CD4-positive, alpha-beta T cell treated with Interleukin-4 for 1 hour (primary cell): ENCODE measurements at places on chromosomes 7 and 10.
A peak's percentile ranks its signal among the peaks of the same experiment; 100 is the strongest.

DNA sequence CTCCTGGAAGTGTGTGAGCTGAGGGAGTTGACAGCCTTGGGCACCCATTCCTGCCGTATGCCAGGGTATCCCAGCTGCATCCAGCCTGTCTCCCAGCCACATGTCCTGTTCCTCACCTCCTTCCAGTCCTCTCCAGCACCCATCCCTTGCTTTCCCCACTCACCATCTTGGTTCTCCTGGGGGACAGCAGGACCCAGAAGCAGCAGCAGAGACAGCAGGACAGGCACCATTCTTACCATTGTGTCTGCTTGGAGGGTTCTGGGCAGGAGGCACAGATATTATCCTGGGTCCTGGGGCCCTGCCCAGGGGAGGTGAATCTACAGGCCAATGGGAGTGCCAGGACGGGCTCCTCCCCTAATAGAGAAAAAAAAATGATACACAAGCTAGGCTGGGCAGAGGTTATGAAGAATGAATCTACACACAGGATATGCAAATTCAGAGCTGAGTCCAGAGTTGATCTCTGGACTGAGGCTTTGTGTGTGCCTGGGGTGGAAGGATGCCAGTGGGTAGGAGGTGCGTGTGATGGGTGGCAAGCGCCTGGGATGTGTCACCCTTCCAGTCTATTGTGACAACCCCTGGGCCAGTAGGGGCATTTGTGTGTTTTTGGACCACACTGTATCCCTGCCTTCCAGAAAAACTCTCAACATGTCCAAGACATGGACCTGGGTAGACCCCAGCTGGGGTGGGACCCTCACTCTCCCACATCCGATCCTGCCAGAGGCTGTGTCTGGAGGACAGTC, at the start of gene AZGP1:
Gene AZGP1 (minus strand): TSS at position 250 of the 740 bp plus-strand sequence. CDS start 11 bp downstream, at position 239.
- DNase-seq: no peak

DNA sequence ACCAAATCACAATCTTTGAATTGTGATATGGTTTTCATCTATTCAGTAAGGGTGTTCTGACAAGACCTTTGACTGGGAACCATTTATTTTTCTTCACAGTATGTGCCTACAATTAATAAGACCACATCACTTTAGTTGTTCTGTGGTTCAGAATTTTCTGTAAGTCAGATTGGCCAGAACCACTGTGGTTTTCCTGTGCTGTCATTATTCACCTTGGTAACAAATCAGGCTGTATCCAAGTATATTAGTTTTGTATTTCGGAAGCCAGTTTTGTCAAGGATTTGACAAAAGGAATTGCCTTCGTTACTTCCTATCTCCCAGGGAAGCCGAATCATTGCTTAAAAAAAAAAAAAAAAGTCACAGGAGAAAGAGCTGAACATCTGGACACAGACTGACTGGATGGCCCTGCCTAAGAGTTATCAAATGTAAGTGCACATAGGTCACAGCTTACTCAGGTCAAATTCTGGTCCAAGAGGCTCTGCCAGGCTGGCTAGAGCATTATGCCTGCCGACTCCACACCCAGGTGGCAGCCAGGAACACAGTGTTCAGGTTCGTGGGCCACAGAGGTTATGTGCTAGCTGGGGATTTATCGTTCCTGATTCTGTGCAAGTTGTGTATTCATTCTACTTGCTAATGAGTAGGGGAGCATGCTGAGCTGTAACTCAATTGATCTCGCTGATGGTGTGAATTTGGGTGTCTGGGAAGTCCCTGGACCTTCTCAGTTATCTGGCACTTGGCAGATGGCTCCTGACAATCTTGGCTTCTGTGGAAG, 175.3 kb downstream of the JAZF1 start:
- no peak for DNase-seq

GRCh38 chr10:114900658-114901057, 37.3 kb upstream of the TRUB1 start:
- DNase-seq: no peak

GRCh38 chr7:101486433-101487104, 123.9 kb downstream of the COL26A1 start:
- no peak for DNase-seq

DNA sequence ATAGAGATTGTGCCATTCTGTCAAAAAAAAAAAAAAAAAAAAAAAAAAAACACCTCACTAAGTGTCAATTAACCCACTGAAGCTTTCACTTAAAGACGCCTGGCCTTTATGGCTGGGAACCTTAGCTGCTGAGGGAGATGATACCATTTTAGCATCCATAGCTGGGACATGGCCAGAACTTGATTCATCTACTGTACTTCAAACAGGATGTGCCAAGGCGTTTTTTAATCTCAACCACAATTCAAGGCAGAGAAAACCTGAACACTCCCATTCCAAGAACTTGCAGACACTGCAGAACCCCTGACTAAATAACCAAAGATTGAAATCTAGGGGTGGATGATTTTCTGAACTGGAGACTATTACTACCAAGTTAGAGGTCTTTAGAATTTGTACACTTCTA, 996.6 kb downstream of the SORCS1 start:
- no peak for DNase-seq

DNA sequence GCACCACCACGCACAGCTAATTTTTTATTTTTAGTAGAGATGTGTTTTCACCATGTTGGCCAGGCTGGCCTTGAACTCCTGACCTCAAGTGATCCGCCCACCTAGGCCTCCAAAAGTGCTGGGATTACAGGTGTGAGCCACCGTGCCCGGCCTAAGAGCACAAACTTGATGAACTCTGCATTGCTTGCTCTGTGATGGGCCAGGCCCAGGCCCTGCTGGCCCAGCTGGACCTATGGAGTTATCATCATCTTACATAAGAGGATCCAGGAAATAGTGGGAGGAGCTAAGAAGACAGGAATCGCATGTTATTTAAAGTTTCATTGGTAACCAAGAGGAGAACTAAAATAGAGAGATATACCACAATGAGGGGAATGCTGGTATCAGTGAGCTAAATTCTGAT, 86.9 kb downstream of the DAGLB start:
- DNase-seq: no peak

- no peak for DNase-seq
Observed at GRCh38 chr7:98681511-98681910, 64.4 kb downstream of the NPTX2 start.

GRCh38 chr7:85928500-85928899, 715.2 kb upstream of the GRM3 start:
- DNase-seq: no peak

DNA sequence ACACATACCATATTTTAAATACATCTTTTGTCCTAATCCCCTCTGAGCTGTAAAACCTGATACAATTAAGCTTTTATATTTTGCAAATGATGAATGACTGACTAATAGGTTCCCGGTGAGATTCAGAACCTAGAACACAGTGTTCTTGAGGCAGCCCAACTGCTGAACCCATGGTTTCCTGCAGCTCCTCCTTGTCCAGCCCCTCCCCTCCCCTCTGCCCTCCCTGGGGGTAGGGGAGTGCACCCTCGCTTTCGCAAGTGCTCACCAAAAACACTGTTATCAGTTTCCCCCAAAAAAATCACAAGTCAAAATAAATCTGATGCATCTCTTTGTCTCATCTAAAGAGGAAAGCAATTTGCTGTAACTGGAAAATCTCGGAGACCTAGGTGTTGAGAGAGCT, 602.8 kb downstream of the KCNMA1 start:
- no peak for DNase-seq

DNA sequence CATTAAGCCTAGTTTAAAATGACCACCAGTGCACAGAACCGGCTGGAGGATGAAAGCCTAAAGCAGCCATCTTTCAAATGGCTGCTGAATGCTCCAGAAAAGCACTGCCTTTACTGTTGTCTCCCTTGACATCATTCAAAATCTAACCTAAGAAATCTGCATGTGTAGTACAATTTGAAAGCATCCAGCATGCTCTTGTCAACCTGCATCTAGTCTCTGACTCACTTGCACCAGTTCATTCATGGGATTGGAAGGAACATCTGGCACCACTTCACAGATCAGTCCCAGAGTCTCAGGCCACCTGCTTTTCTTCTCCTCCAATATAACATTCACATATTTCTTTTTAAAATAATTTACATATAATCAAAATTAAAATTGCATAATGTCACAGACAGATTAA, 76.2 kb downstream of the RNF133 start:
- DNase-seq: no peak

- no peak for DNase-seq
Observed at GRCh38 chr7:123823898-123824753, 20.8 kb upstream of the HYAL4 start.

DNA sequence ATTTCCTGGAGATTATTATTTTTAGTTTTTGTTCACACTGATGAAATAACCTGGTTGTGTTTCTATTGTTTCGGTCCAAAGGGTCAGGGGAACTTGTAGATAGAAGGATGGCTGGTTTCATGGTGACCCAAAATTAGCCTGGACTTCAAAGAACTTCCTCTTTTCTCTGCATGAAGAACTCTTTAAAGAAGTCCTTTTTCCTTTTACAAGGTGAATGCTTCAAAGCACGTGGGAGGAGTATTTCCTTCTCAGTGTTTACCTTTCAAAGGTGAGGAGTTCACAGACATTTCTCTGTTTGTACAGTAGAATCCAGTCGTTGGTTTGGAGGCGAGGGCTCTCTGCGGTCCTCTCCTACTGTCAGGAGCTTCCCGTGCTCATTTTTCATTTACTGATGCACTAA, 561.7 kb downstream of the GATA3 start:
- DNase-seq: no peak

DNA sequence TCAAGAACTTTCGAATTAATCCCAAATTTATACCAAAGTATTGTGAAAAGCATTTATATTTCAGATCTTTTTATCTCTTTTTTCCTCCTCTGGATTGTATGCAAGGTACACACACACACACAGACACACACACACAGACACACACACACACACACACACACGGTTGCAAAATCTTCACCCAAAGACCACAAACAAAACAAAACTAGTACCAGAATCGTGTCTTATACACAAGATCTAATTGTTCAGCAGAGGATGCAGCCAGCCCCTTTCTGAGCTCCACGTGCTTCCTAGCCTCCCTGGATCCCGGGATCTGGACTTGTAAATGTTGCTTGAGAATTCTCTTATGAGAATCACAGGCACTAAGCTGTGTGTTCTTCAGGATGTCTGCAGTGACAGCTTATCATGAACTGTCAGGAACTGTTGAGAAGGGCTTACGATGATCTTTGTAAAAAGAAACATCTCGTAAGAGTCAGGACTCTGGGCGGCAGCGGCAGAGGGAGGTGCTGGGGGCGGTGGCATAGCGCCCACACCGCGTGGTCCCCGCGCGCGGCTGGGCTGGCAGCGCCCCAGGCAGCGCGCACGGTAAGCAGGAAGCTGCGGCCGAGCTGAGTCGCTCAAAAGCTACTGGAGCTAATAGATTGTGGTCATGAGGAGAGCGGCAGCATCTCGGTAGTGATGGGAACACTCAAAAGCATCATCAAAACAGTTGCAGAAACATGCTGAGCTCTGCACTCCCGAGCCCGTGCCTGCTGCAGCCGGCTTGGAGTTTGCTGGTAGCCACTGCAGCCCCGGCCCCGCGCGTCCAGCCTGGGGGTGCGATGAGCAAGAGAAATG, 277.6 kb downstream of the GATA3 start:
- DNase-seq: peak; percentile 94

- DNase-seq: no peak
Observed at GRCh38 chr7:28055161-28055544, 125.4 kb downstream of the JAZF1 start.

DNA sequence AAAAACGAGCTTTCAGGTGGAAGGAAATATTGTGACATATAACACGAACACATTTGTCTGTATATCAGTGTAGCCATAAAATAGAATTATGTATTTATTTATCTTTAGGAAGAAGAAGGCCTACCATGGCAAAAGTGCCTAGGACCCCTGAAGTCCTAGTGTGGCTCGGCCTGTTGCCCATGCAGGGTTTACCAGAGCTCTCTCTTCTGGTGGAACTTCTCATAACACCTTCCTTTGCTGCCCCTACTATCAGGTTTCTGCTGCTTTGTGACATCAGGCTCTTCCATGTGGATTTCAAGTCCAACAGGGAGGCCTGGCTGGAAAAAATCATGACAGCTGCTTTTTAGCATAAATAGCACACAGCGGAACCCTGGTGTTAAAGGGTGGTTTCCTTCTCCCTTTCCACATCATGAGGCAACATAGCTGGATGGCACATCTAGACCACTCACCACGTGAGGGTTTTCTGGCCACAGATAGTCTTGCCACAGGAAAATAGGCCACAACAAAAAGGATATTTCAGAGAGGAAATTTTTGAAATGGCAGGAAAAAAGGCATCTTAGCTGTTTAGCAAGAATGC, 44.8 kb upstream of the ADO start:
- DNase-seq: no peak

DNA sequence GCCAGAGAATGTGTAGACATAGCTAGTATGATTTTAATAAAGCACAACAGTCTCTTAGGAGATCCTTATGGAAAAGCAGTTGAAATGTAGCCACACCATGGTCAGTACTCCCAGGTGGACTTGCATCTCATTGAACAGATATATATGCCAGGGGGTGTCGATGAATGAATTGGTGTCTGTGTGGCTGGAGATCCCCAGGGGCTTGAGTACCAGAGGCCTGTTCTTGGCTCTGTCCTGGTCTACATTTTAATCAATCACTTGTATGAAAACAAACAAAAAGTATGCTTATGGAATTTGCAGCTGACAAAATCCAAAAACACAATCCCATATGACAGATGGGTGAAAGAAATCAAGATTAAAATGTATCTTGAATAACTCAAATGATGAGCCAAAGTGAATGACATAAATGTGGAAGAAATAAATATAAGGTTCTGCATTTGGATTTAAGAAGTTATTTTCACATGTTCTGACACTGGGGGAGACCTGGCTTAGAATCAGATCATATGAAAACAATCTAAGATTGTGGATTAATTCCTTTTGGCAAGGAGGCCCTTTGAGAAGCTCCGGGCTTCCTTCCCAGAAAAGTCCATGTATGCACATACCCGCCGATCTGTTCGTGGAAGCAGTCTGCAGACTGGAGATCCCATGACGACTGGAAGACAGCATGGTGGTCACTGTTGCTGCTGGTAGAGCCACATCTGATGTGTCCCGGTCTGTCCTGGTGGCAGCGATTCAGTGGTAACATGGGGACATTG, 15.6 kb downstream of the CLEC2L start:
- no peak for DNase-seq

DNA sequence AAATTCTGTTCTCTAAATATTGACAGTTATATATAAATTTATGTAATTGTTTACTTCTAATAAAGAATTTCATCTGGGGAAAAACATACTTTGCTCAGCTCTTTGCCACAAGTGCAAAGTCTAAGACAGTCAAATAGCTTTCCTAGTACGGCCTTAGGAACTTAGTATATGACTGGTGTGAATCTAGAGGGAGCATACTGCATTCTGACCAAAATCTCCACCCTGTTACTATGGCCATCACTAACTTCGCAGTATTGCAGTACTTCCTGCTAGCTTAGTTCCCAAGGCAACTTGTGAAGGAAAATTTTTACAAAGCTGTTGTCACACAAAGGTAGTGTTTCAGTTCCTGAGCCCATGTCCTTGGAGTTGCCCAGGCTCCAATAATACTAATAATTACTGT, 181.5 kb downstream of the CFTR start:
- DNase-seq: no peak

DNA sequence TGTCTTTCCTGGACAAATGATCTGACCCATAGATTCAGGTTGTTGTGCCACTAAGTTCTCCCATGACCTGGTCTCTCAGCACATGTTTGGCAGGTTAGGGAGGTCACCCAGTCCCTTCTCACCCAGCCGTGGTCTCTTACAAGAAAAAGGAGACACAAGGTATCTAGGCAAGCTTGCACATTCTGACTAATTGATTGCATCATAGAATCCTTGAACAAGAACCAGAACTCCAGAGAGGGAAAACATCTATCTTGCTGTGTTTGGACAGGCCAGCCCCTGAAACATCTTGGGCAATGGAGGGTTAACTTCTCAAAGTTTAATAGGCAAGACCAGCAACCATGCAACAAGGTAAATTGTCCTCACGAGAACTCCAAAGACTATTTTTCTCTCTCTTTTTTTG, 8.5 kb upstream of the HK1 start:
- no peak for DNase-seq

- no peak for DNase-seq
Observed at GRCh38 chr10:136465-136762, 1.2 kb downstream of the ZMYND11 start.
